ENCODE measurements at places on chromosomes 7 and 10.

DNA sequence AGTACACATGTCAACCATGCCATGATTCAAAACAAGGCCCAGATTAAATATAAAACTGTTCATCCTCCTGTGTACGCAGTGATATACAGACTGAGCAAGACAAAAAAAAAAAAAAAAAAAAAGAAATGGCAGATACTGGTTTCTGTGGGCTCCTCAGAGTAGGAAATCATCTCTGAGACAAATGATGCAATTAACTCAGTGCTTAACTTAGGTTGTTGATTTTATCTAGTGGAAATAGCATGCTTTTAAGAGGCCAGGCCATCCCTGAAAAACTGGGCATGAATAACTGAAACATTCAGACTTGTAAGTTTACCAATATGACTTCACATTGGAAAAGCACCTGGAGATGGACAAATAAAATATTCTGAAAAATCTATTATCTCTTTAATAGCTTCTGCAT, 69.0 kb downstream of the DKK1 start:
- DNase-seq: no peak

GRCh38 chr10:86366902-86367151, 232 bp upstream of the GRID1 start:
- no peak for DNase-seq

DNA sequence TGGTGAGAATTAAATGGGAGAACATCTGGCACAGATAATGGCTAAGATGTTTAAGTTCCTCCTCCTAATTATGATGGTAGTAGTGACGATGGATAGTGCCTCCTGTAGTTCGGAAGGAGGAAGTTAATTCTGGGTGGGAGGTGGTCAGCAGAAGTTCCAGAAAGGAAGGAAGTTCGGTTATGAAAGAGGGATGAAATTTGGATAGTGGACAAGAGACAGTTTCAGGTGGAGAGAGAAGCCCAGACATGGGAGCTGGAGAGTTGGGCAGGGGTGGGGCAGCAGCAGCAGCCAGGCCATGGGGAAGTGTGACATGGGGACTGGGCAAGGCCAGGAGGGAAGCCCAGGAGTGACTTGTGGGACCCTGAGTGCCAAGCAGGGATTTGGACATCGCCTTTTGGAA, 99.5 kb downstream of the CCNY start:
- no peak for DNase-seq

- no peak for DNase-seq
Measured at GRCh38 chr10:103491729-103492364, 1.7 kb upstream of the NEURL1 start.
